ENCODE measurements at places on chromosomes 6 and 20.

DNA sequence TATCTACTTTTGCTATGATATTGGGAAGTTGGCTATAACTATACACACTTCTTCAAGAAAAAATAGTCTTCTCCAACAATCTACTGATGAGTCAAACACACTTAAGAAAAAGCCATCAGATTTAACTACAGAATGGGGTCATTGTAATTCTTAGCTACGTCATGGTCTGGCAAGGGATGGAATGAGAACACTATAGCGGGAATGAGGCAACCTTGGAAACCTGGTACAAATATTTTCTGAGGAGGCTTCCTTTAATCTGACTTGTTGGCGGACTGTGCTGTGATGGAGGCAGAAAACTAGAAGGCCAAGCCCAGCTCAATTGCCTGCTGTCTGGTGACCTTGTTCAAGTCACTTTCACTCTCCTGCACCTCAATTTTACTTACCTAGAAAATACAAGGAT is 586.8 kb upstream of the JAG1 start:
- DNase-seq, result no peak

DNA sequence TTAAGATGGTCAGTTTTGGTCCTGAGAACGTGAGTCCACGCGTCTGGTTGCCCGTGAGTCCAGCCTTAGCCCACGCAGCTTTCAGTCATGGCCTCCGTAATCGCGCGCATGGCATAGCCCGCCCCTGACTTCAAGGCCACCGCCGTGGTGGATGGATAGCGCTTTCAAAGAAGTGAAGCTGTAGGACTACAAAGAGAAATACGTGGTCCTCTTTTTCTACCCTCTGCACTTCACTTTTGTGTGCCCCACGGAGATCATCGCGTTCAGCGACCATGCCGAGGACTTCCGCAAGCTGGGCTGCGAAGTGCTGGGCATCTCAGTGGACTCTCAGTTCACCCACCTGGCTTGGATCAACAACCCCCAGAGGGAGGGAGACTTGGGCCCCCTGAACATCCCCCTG is 142.0 kb upstream of the MCHR2 start:
- no peak for DNase-seq

DNA sequence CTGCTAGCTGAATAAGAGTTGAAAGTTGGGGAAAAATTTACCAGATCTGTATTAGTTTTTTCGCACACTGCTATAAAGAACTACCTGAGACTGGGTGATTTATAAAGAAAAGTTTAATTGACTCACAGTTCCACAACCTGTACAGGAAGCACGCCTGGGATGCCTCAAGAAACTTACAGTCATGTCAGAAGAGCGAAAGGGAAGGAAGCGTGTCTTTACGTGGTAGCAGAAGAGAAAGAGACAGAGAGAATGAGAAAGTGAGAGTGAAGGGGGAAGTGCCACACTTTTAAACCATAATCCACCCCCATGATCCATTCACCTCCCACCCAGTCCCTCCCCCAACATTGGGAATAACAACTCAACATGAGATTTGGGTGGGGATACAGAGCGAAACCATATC is 79.6 kb downstream of the KHDC1L start:
- no peak for DNase-seq

GRCh38 chr20:17967521-17968365 is 851 bp downstream of the SNX5 start:
- no peak for DNase-seq

- no peak for DNase-seq
These were observed 4.4 kb upstream of the RBM24 start for GRCh38 chr6:17276766-17277165.

- DNase-seq, result no peak
These were observed 1.6 kb upstream of the DSN1 start for GRCh38 chr20:36775196-36775595.

GRCh38 chr6:11374036-11375010 is 141.9 kb upstream of the NEDD9 start:
- no peak for DNase-seq

GRCh38 chr20:38725148-38725901 is 1.0 kb downstream of the SLC32A1 start:
- no peak for DNase-seq

DNA sequence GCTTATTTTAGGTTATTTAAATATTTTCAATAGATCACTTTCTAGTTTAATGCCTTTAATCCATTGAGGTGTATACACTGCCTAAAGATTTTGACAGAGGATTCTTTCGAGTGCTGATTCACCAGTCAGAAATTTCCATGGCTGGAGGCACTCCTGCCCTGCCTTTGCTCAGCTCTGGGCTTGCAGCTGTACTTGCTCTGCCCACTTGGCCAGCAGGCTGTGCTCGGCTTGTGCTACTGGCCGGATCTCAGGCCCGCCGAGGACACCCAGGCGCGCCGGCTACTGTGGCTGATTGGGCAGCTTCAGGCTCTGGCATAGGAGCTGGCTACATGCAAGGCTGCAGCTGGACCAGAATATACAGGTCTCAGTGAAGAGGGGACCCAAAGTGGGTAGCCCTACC is 675.1 kb upstream of the MMS22L start:
- no peak for DNase-seq

GRCh38 chr6:41017663-41018062 is 21.4 kb downstream of the UNC5CL start:
- DNase-seq, result no peak
